Fibroblast of villous mesenchyme (primary cell): ENCODE measurements at places on chromosomes 16 and 17. TPM values are rescaled to one million over a fixed set of nuclear protein-coding genes. Genes with fewer than 3 reads are reported as not detected.

The KRTAP2-1 gene
- not detected in 2 replicates for total RNA-seq

The SLC6A2 gene
- total RNA-seq, result not detected in 2 replicates

The C1QTNF8 gene
- total RNA-seq, result not detected in 2 replicates

The ALG1 gene
- total RNA-seq, result 39.9 and 41.9 TPM in 2 replicates

The EVPL gene
- total RNA-seq, result under 0.01 and 0.43 TPM in 2 replicates

The SHPK gene
- 8.6 and 11.6 TPM in 2 replicates for total RNA-seq

The EMP2 gene
- total RNA-seq, result 10.6 and 13.0 TPM in 2 replicates

The HNF1B gene
- total RNA-seq, result not detected in 2 replicates

The NT5C3B gene
- 58.7 and 60.6 TPM in 2 replicates for total RNA-seq

The ADGRG1 gene
- total RNA-seq, result 0.97 and 1.3 TPM in 2 replicates

The SSTR5 gene
- not detected in 2 replicates for total RNA-seq

The CLEC3A gene
- not detected in 2 replicates for total RNA-seq

The SNF8 gene
- 61.3 and 87.0 TPM in 2 replicates for total RNA-seq

The EVPLL gene
- total RNA-seq, result not detected in 2 replicates

The DUSP3 gene
- total RNA-seq, result 79.6 and 95.9 TPM in 2 replicates

The INCA1 gene
- 0.97 and 1.3 TPM in 2 replicates for total RNA-seq

The CLDN6 gene
- not detected in 2 replicates for total RNA-seq

The TP53TG3B gene
- total RNA-seq, result 0.32 TPM in 1 of 2 replicates, not detected in the other
